Substantia nigra (tissue), 51 donors: ENCODE measurements at places on chromosomes 6 and 20.

DNA sequence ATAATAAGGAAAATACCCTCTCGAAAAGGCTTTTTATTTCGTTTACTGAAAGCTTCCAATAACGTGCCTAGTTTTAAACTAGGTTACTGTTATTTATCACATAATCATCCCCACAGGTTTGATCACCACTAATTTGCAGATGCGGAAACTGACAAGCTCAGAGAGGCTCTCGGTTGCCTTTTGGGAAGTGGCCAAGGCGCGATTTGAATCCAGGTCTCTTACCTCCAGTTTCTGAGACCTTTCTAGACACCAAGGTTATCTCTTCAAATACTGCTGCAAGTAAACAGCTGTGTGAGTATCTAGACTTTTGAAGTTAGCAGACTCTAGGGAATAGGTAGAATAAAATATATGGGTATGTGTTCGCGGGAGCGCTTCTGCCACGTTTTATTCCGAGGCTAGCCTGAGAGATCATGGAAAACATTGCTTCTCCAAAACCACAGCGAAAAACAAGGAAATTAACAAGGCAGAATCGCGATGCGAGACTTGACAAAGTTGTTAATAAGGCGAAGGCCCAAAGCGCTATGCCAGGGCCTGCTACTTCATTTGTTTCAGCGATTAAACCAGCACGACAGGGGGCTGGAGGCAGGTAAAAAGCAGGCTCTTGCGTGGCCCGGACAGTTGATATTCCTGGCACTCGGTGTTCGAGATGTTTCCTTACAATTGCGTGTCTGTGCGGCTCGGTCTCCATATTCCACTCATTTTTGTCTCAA is 1.8 kb upstream of the JARID2 start:
- DNase-seq, result no peak

- no peak for DNase-seq
Measured at GRCh38 chr6:13846841-13847240, 32.5 kb upstream of the MCUR1 start.

GRCh38 chr20:23459461-23460150 is 6.9 kb upstream of the CST11 start:
- no peak for DNase-seq

- no peak for DNase-seq
Measured at GRCh38 chr6:33273129-33273923, 1.5 kb downstream of the RPS18 start.

DNA sequence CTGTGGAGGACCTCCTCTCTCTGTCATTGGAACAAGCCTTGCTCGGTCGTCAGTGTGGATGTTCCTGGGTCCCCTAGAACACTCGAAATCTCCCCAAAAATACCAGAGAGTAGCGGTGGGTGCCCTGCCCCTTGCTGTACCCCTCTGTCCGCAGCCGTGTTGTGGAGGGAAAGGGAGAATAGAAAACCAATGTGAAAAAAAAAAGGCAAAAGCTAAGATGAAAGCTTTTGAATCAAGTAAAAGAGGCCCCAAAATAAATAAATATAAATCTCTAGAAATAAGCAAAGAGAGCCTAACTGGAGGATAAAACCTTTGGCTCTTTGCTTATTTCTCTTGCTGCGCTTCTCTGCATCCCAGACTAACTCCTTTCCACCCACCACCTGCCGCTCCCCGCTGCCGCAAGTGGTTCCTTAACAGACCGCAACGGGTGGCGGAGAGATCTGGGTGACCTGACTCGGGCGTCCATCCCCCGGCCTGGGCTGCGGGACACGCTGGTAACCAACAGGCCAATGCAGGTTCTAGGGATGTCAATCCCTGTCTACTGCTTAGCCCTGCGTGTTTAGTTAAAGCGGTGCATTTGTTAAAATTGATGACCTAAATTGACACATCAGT is 110.0 kb downstream of the GPX5 start:
- no peak for DNase-seq

- no peak for DNase-seq
Measured at GRCh38 chr6:18053078-18053477, 65.6 kb upstream of the KIF13A start.

GRCh38 chr6:12012038-12012557 is at the start of gene HIVEP1:
Gene HIVEP1 (plus strand): TSS chr6:12012312. CDS start chr6:12015629, 3,317 bp downstream.
- DNase-seq, result no peak

DNA sequence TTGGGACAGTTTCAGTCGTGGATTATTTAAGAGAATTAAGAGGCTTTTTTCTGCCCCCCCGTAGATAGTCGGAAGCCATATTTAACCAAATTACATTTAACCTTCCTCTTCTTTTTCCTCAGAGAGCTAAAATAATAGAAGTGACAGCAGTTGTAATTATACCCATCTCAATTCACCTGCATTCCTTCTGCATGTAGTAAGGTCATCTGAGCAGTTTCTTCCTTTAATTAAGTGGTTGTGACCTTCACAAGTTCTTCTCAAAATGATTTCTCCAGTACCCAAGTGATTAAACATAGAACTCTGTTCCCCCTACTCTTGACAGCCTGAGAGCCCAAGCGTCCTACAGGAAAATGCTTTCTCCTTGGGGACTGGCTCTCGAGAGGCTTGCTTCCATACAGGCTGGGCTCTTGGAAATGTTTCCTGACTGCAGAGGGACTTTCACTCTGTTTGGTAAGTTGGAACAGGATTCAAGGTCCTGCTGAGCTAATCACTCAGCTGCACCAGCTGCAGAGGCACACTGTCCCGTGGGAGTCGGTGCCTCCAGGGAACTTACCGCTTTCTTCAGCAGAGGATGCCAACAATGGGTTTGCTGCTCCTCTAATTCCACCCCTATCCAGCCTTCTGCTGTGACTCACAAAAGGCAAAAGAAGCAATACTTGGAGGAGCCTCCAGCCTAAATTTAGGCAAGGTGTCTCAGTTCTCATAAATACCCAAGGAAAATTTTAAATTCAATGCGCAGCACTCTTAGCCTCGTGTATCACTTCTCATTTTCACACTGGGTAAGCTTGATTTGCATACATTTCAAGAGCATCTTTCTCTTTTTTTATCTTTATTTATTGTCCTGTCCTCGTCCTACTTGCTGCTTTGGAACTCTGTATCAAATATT is 414.9 kb downstream of the KIF16B start:
- DNase-seq, result no peak

DNA sequence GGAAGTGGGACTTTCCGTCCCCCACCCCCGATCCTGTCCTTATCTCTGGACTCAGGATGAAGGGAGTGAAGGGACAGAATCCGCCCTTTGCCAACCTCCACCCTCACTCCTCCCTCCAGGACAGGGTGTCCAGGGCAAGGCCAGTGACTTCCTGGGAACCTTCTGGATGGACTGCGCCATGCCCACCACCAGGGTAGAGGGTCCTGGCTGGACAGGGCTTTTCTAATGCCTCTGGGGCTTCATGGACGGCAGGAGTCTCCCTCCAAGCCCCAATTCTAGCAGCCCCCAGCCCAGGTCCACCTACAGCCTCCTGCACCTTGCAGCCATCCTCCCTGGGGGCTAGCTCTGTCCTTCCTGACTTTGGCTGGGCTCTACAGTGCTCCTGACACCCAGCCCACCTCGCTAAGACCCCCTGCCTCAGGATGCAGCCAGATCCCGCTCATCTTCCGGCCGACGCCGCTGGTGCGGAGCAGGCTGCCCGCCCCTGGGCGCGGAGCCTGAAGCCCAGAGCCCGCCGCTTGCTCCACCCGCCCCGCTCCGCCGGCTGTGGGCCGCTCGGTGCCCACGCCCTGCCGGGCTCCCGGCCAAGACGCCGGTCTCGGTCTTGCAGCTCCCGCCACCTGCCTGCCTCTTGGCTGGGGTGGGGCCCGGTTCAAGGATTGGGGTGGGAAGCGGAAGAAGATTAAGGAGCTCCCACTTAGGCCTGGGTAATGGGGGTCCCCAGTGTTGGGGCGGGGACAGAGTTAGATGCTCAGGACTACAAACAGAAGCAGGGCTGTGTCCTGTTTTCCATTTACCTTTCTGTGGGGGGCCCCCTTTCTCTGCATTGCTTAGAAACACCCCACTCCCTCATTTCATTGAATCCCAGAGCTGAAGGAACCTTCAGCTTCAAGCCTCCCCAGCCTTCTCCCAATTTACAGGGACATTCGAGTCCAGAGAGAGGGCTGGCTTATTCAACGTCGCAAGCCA is 72.8 kb downstream of the MDGA1 start:
- peak; percentile 15 for DNase-seq

DNA sequence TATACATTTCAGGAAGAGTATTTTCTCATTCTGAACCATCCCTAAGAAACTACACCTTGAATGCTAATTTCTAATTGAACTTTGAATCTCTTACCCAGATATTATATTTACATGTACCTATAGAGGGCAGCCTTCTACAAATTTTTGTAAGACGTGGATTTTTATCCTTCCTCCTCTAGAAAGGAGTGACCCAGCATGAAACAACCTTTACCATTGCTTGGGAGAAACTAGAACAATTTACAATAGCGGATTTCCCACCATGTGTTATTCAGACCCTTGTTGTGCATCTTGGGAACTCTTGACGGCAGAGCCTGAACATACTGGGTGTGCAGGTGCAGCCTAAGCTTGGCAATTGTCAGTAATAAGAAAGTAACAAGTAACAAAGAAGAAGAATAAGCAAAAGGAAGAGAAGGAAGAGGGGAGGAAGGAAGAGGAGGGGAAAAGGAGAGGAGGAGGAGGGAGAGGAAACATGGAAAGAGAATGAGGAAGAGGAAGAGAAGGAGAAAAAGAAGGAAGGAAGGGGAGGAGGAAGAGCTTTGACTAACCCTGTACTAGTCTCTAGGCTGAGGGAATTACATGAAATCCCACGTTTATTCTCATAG is 10.8 kb upstream of the TAAR1 start:
- no peak for DNase-seq

DNA sequence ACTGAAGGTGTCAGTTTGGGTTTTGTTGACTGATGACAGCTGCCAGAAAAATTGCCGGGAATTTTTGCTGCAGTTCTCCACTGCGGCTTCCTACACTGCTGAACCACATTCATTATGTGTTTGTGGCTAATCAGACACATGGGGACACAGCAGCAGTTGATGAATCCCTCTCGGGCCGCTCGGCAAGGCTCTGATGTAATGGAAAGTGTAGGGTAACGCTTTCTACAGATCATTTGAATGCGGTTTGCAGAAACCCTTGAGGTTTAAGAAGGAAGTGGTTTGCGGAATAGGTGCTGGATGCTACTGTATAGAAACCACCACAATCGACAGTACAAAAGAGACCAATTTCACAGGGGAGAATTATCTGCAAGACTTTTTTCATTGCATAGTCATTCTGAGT is 138.7 kb upstream of the SASH1 start:
- DNase-seq, result no peak

- DNase-seq, result no peak
Measured at GRCh38 chr6:168524571-168525001, 83.6 kb downstream of the SMOC2 start.

- DNase-seq, result no peak
Measured at GRCh38 chr6:134880487-134881190, 69.3 kb downstream of the ALDH8A1 start.

GRCh38 chr20:31390490-31390889 is at the start of gene DEFB119:
Gene DEFB119 (minus strand): TSS chr20:31390590. CDS start chr20:31390483, 107 bp downstream.
- DNase-seq, result no peak

- DNase-seq, result no peak
Measured at GRCh38 chr6:27795697-27796494, 116.3 kb downstream of the OR2B2 start.

DNA sequence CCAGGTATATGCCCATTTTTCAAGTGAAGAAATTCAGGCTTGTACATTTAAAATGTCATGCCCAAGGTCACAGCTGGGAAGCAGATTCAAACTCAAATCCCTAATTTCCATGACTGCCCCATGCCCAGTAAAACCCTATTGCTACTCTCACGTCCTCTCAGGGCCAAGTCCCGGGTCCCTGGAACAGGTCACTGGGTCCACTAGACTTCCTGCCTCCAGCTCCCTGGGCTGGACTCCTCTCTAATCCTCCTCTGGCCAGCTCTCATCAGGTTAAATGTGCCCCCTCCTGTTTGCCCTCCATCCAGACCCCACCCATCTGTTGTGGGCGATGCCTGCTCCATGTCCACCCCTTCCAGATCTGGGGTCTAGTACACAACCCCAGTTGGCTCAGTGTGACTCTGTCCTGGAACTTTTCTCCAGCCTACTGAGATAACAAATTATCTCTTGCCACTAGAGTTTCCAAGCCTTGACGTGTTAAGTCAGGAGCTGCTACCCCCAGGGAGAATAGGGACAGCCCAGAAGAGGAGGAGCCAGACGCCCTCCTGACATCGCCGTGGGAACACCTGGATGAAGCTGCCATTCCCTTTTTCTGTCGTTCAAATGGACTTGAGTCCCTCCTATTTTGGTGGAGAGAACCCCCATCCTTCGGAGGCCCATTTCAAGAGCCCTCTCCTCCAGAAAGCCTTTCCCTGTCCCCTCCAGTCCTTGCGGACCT is 3.7 kb upstream of the SPDEF start:
- DNase-seq, result no peak

DNA sequence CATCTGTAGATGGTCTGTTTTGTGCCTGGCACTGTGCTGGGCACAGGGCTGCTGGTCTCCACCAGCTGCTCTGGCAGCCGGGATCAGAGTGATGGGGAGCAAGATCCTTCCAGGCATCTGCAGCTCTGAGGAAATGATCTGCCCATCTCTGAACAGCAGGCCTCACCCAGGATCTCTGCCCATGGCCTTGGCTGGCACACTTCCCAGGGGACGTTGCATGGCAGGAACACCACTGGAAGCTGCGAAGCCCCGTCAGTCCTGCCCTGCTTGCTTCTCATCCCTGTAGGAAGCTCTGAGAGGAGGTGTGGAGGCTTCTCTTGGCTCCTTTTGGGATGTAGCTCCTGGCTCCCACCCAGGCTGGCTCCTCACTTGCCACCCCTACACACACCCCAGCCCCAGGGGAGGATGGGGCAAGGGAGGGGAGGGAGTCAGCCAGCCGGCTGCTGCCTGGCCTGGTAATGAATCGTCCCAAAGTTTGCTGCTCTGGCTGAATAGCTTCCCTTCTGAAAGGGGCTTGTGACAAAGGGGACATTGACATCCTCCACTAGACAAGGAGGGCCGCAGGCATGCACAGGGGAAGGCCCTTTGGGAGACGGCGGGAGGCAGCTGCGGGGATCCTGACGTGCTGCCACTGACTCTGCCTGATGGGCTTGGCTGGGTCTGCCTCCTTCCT is 108.9 kb downstream of the VEGFA start:
- peak; percentile 64 for DNase-seq

DNA sequence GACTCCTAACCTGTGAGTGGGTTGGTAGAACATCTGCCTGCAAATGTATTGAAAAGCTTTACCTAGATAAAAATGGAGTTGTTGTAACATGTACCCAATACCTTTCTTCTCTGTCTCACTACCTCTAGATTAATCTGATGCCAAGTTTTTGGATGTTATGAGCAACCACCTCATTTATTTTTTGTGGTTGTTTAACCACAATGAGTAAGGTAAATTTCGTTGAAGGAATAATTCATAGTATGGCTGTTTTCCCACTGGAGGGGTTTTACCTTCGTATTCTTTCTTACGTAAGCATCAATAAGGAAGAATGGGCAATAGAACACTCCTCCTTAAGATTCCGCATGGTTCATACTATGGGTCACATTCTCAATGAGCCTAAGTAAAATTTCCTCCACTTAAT is 165.4 kb downstream of the CDH26 start:
- no peak for DNase-seq

- DNase-seq, result no peak
Measured at GRCh38 chr20:48131581-48131980, 346.3 kb upstream of the SULF2 start.

- no peak for DNase-seq
Measured at GRCh38 chr6:20709451-20709850, 175.2 kb downstream of the CDKAL1 start.
